ENCODE measurements at places on chromosomes 11 and 22.

DNA sequence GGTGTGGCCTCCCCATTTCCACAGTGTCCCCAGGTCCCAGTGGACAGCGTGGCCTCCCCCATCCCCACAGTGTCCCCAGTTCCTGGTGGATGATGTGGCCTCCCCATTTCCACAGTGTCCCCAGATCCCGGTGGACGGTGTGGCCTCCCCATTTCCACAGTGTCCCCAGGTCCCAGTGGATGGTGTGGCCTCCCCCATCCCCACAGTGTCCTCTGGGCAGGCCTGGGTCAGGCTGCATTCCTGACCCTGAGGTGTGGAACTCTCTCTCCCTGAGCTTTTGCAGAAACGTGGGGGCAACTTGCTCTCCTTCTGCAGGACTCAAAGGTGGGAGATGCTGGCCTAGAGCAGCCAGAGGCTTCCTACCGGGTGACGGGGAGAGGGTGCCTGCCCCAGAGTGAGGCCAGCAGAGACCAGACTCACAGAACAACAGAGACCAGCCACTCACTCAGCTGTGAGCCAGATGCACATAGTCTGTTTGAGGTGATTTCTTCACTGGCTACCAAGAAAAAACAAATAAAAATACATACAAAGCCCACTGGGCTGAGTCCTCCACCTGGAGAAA is 85.8 kb upstream of the FGF3 start:
- DNase-seq, result no peak

DNA sequence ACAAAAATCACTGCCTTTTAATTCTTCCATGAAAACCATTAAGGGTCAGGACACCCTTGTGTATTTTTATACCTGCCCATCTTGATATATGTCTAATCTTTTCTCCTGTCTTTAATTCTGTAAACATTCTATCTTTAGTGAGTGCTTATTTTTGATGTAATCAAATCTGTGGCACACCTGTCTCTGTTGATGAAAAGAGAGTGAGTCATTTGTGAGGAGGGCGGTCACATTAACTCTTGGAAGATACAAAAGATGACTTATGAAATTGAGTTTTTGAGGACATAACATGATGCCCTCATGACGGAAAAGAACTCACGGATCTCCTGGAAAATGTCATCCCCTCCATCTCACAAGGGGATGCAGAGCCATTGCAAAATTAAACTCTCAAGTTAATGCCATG is 206.5 kb upstream of the PGR start:
- DNase-seq, result no peak

- peak; percentile 84 for DNase-seq
Observed at GRCh38 chr11:89184021-89184420, 6.3 kb downstream of the TYR start.

DNA sequence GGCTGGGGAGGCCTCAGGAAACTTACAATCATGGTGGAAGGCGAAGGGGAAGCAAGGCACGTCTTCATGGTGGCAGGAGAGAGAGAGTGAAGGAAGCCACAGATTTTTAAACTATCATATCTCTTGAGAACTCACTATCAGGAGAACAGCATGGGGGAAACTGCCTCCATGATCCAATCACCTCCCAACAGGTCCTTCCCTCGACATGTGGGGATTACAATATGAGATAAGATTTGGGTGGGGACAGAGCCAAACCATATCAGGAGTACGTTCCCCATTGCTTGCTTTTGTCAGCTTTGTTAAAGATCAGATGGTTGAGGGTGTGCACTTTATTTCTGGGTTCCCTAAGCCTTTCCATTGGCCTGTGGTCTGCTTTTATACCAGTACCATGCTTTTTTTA is 53.7 kb upstream of the E2F8 start:
- DNase-seq, result no peak

All from astrocyte of the hippocampus (primary cell).